ENCODE measurements at places on chromosomes 11 and 22. TPM values are rescaled to one million over a fixed set of nuclear protein-coding genes. Genes with fewer than 3 reads are reported as not detected.

Gene SLC25A18
- total RNA-seq, result not detected

Gene TBX1
- total RNA-seq, result 2.7 TPM

Gene NRXN2
- total RNA-seq, result 40.3 TPM

Gene HTR3A
- total RNA-seq, result not detected

Gene OR8G5
- total RNA-seq, result not detected

Gene P2RY2
- 3.5 TPM for total RNA-seq

Gene SBF1
- 72.9 TPM for total RNA-seq

Gene SYCE3
- not detected for total RNA-seq

Gene SEC14L2
- total RNA-seq, result 6.4 TPM

Gene TPCN2
- total RNA-seq, result 38.0 TPM

Gene MRGPRE
- total RNA-seq, result not detected

Gene MYEOV
- 1.3 TPM for total RNA-seq

Gene KRTAP5-3
- total RNA-seq, result not detected

Gene PRR33
- not detected for total RNA-seq

Gene ZP1
- total RNA-seq, result not detected

Gene CRYBA4
- not detected for total RNA-seq

Gene OR51F2
- not detected for total RNA-seq

Gene BACE1
- total RNA-seq, result 37.2 TPM

Gene TPBGL
- total RNA-seq, result not detected

Gene ZNF280B
- not detected for total RNA-seq

Gene EED
- total RNA-seq, result 22.4 TPM

Gene GNAZ
- total RNA-seq, result 5.4 TPM

Gene SNX32
- total RNA-seq, result 0.81 TPM

Gene CEP126
- 13.0 TPM for total RNA-seq

Gene OR52W1
- not detected for total RNA-seq

Gene BTG4
- not detected for total RNA-seq

Gene UCP2
- 42.0 TPM for total RNA-seq

Gene TSGA10IP
- total RNA-seq, result not detected

Gene SLC36A4
- 27.2 TPM for total RNA-seq

Gene MYOD1
- not detected for total RNA-seq

Gene NAV2
- total RNA-seq, result 230 TPM

Gene TSPAN32
- total RNA-seq, result 6.9 TPM

Gene MMP7
- total RNA-seq, result not detected

Gene NPAS4
- total RNA-seq, result 6.6 TPM

Gene NRIP3
- 5.3 TPM for total RNA-seq

Gene TYR
- total RNA-seq, result not detected

Gene PARVA
- total RNA-seq, result 99.7 TPM

Gene VPS11
- 35.3 TPM for total RNA-seq

Gene LRRC74B
- total RNA-seq, result not detected

Gene CD248
- total RNA-seq, result 32.4 TPM

Gene CABP4
- total RNA-seq, result 5.7 TPM

Gene SYT7
- total RNA-seq, result 2.6 TPM

Gene MS4A2
- total RNA-seq, result 5.9 TPM

Gene SOX10
- total RNA-seq, result 0.49 TPM

Gene SMARCB1
- total RNA-seq, result 50.0 TPM

Gene MAP6
- total RNA-seq, result 16.4 TPM
